Astrocyte (in vitro differentiated cells and primary cell): ENCODE measurements at places on chromosomes 1 and 21. TPM values are rescaled to one million over a fixed set of nuclear protein-coding genes. Genes with fewer than 3 reads are reported as not detected.

GRCh38 chr1:230863449-230863848 lies 4.9 kb downstream of the C1orf198 start:
- no peak for DNase-seq

DNA sequence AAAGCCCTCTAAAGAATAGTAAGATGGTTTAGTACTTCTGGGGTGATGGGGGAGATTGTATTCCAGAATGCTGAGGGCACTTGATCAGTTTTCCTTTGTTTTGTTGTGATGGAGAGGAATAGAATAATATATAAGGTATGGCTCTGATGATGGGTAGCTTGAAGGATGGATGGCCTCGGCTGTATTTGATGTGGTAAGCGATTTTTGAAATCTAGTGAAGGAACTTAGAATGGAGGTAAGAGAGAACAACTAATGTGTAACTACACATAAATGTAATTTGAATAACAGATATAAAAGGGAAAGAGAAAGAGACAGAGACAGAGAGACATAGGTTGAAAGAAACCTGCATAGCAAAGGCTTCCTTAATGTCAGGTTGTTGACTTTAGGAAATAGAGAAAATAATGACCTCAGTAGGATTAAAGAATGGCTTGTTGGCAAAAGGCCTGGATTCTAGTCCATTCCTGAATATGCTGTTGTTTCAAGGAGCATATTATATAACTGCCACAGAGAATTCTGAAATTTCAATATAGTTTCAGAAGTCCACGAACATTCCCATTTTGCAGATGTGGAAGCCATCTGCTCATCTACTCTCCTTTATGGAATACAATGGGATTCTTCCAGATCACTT lies 58.7 kb downstream of the NIBAN1 start:
- DNase-seq, result no peak

DNA sequence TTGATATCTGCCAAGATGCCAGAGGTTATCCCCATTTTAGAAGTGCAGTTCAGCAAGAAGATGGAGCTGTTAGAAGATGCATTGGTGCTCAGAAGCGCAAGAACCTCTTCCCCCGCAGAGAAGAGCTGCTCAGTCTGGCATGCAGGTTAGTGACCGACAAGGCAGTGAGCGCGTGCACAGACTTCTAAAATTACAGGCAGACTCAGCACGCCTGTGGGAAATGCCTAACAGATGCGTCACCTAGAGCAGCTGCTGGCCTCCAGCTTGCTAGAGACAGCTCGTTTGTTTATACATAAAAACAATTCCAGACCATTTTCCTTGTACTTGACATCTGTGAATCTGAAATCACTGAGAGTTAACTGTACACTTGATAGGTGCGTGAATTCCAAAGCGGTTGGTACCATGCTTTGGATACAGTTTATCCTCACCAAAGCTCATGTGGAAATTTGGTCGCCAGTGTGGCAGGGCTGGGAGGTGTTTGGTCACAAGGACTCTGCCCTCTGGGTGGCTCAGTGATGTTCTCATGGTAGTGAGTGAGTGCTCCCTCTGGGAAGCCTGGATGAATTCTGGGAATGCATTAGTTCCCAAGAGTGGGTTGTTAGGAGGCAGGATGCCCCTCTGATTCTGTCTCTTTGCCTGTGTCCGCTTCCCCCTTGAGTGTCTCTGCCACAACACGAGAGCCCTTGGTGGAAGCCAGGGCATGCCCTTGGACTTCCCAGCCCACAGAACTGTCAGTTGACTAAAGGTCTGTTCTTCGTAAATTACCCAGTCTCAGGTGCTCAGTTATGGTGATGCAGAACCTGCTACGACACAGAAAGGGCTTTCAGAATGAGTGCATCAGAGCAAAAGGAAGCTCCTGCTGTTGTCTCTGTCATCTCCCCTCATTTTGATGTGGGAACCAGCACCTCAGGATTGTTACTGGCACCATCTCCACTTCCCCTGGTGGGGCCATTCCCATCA lies 24.4 kb downstream of the SNAP47 start:
- DNase-seq, result peak; percentile 98

- no peak for DNase-seq
Measured at GRCh38 chr1:99384021-99384420, 119.7 kb downstream of the PLPPR4 start.

DNA sequence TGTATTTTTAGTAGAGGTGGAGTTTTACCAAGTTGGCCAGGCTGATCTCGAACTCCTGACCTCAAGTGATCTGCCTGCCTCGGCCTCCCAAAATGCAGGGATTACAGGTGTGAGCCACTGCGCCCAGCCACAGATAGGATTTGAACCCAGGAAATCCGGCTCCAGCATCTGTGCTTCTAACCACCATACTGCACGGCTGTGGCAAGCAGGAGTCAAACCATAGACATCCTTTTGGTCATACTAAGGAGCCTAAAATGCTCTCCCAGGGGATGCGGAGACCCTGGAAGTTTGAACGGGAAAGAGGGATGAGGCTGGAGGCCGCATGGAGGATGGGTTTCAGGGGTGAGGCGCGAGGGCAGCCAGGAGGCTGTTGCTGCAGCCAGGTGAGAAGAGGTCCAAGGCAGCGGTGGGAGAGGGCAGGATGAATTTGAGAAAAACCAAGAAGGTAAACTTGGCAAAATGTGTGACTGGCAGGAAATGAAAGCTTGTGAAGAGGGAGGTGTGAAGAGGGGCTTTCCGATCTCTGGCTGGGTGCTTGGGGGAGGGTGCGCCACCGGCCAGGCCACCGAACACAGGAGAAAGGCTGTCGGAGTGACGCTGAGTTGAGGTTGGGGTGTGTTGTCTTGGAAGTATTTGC lies 24.0 kb upstream of the CDK18 start:
- no peak for DNase-seq

DNA sequence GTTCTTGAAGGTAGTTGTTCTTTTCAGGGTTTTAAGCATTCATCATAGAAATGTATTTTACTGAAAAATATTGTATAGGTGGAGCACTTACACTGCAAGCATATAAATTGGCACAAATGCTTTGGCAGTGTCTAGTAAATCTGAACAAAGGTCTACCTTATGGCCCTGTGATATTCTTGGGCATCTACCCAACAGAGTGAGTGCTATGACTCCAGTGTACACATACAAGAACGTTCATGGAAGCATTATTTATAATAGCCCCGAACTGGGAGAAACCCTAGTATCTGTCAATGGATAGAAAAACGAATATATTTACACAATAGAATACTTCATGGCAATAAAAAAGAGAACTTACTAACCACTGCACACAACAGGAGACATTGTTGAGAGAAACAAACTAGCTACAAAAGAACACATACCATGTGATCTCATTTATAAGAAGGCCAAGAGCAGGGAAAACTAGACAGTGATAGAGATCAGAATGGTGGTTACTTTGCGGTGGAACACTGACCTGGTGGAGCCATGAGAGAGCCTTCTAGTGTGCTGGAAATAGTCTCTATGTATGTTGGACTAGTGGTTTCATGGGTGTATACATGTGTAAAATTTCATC lies 96.0 kb downstream of the MAB21L3 start:
- no peak for DNase-seq

DNA sequence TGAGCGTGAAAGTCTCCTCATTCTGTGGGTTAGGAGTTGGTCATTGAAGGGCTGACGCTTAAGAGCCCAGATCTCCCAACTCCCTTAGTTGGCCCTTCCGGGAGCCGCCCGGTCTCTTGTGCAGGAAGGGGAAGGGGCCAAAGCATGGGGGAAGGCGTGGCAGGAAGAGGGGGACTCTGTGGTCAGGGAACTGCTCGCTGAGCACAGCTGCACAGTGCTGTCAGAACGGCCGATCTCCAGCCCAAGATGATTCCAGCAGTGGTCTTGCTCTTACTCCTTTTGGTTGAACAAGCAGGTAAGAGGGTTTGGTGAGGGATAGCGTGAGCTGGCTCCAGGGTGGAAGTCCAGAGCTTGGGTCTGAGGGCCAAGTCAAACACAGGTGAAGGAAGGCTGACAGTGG lies at the start of gene FCER1G:
TSS of gene FCER1G (plus strand) at position 220 of the 400 bp plus-strand sequence. CDS start at position 247, 27 bp downstream.
- no peak for DNase-seq

The PLEKHM2 gene
- total RNA-seq, result 46.4 and 48.3 TPM in 2 replicates

DNA sequence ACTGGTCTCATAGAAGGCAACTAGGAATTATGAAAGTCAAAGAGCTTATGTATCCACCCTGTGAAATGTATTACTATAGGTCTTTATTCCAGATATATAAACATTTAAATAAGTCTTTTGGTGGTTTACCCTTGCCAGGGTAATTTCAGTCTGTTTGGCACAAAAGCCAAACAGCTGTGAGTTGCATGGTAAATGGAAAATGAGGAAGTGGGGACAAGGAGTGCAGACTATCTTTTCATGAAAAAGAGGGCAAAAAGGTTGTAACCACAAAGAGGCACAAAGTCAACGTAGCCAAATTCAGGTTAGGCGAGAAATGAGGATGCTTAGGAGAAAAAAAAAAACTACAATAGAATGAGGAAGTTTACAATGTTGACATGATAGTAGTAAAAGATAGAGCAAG lies 492.3 kb upstream of the PRMT6 start:
- no peak for DNase-seq

GRCh38 chr1:68116643-68117235 lies 66.3 kb upstream of the DIRAS3 start:
- no peak for DNase-seq

- DNase-seq, result no peak
Measured at GRCh38 chr1:75672108-75672507, 52.4 kb upstream of the ACADM start.

The SLC2A5 gene
- 0.79 and 2.6 TPM in 2 replicates for total RNA-seq

DNA sequence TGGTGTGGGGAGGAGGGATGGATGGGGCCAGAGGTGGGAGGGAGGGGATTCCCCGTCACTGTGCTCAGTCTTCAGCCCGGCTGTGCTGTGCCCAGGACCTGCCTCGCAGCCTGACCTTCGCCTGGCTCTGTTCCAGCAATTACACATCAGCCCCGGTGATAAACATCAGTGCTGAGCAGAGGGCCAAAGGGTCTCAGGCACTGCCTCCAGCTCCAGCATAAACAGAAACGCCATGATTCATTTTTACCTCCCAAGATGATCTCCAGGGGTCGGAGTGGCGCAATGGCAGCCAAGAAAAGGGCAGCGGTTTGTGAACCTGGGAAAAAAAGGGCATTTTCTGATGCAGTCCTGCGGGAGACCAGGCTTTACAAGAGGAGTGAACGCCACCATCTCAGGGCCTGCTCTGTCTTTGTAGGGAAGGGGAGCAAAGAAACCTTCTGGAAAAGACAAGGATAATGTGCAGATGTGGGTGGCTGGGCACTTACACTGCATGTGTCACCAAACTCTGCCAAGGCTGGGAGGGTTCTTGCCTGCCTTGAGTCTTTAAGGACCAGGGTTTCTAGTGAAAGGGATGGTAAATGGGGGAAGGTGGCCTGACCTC lies 28.1 kb downstream of the SHISA4 start:
- DNase-seq, result peak; percentile 76

The F13B gene
- not detected in 2 replicates for total RNA-seq

The ADAM30 gene
- total RNA-seq, result not detected in 2 replicates

The APOBEC4 gene
- not detected in 2 replicates for total RNA-seq

- DNase-seq, result peak; percentile 53
Measured at GRCh38 chr1:182768963-182769362, 20.6 kb upstream of the NPL start.
